ENCODE measurements at places on chromosomes 12 and 14.

- DNase-seq = no peak
These were observed 9.2 kb upstream of the CRIP2 start for GRCh38 chr14:105465209-105466031.

GRCh38 chr14:96037891-96038557, 1.1 kb upstream of the C14orf132 start:
- DNase-seq = no peak

- no peak for DNase-seq
These were observed 133.7 kb upstream of the MAP1LC3B2 start for GRCh38 chr12:116425256-116426193.

DNA sequence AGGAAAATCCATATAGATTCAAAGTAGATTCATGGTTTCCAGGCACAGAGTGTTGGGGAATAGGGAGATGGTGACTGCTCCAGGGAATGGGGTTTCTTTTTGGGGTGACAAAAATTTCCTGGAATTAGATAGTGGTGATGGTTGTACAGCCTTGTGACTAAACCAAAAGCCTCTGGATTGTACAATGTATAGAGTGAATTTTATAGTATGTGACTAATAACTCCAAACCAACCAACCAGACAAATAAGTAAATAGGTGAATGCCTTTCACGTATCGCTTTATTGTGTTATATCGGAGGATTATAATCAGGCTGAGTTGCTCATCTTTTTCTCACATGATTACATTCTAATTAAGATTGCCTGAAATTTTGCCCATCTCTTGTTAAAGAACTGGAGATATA, 24.6 kb upstream of the PPFIBP1 start:
- no peak for DNase-seq

DNA sequence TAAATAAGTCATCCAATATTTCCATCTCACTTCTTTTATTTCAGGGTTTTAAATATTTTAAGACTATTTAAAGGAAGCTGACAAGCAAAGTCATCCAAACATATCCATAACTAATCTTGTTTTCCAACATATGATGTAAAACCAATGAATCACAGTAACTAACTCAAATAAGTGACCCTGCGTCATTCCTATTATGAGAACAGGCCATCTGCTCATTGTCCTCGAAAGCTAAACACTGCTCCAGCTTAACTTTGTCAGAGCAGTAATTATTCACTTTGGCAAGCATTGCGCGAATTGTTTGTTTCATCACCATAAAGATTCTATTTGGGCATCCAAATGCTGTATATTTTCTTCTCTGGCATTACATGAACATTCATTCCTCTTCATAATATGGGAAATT, 99.1 kb downstream of the CAPZA3 start:
- no peak for DNase-seq

DNA sequence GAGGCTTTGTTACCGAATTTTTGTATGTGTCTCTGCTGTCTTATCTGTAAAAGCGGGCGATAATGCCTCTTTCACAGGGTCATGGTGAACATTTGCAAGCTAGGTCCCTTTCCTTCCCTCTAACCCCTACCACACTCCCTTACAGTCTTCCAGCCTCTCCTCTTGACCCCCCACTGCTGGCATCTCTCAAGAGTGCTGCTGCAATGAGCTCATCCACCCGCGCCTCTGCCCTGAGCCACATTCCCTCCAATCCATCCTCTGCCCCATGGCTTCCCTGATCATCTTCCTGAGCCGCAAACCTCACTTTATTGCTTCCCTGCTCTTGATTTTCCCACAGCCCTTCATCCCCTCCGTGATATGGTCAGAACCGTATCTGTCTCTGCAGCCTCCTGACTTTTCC, 343.6 kb downstream of the BCL11B start:
- no peak for DNase-seq

- no peak for DNase-seq
These were observed 355.7 kb upstream of the TMEM132C start for GRCh38 chr12:127911291-127911690.

- DNase-seq = no peak
These were observed 71.3 kb upstream of the GNG2 start for GRCh38 chr14:51789114-51789513.

- no peak for DNase-seq
These were observed 398.9 kb downstream of the EGLN3 start for GRCh38 chr14:33551963-33552362.

- no peak for DNase-seq
These were observed 140.5 kb downstream of the KCNA5 start for GRCh38 chr12:5184186-5184585.

DNA sequence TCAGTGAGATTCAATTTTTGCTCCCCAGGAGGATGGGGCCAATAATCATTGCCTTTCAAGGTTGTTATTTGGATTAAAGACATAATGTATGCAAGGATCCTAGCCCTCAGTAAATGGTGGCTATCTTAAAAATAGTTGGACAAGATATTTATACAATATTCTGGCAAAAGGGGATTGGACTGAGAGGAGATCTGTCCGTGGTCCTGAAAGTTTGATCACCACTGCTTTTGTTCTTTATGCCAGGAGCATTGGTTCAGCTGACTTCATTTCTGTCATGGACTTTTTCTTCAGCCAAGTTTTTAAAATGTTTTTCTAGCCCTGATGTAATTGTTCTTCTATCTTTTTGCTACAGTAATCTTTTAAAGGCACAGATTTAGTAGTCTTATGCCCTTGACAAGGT, 70.2 kb upstream of the TCL1A start:
- DNase-seq = no peak

DNA sequence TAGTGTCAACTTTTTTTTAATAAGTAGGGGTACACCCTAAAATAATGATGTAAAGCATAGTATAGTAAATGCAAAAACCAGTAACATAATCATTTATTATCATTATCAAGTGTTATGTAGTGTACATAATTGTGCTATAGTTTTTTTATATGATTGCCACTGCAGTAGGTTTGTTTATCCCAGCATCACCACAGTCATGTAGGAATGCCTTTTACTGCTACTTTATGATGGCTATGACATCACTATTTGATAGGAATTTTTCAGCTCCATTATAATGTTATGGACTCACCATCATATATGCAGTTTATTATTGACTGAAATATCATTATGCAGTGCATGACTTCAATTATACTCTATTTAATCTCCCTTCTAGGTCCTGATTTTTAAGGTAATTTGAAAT, 121.6 kb downstream of the GPHN start:
- no peak for DNase-seq

- no peak for DNase-seq
These were observed 7.5 kb downstream of the SLC25A29 start for GRCh38 chr14:100298551-100299237.

Data from osteocyte (in vitro differentiated cells).